Camera-type eye (tissue), 1 donor: ENCODE measurements at places on chromosomes 16 and 17. TPM values are rescaled to one million over a fixed set of nuclear protein-coding genes. Genes with fewer than 3 reads are reported as not detected.

Gene SDR42E1
- total RNA-seq, result 3.1 TPM

Gene CCDC200
- total RNA-seq, result not detected

Gene KRT23
- total RNA-seq, result 9.0 TPM

Gene TBC1D24
- 46.5 TPM for total RNA-seq
